ENCODE measurements at places on chromosomes 6 and 20. TPM values are rescaled to one million over a fixed set of nuclear protein-coding genes. Genes with fewer than 3 reads are reported as not detected.

DNA sequence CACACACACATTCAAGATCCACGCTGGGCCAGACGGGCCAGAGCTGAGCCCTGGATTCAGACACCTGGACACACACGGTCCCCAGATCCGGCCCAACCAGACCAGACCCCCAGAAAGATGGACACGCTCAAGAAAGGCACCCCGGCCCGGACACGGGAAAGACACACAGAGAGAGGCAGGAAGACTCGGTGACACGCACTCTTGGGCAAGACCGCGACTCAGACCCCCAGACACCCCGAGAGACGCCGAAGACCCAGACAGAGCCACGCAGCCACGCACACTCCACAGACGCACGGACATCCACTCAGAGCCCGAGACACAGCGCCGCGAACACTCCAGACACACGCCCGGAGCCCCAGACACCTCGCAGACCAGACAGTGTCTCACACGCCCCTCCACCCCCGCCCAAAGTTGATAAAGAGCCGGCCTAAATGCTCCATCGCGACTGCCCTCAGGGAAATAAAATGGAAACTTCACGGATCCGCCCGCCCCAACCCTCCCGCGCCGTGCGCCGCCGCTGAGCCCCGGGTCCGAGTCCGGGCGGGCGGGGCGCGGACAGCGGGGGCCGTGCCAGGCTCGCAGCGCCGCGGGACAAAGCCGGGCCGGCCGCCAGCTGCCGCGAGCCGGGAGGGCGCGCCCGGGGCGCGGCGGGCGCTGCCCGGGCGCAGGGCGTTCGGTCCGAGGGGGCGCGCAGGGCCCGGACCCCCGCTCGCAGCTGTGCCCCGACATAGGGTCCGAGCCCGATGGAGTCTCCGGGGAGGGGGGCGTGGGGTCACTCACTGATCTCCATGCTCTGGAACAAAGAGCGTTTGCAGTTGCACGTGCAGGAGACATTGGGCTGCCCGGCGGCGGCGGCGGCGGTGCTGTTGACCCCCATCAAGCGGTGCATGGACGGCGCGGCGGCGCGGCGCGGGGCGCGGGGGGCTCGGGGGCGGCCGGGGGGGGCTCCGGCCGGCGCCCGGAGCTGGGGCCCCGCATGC lies 831 bp downstream of the PMEPA1 start:
- peak; percentile 34 for DNase-seq

DNA sequence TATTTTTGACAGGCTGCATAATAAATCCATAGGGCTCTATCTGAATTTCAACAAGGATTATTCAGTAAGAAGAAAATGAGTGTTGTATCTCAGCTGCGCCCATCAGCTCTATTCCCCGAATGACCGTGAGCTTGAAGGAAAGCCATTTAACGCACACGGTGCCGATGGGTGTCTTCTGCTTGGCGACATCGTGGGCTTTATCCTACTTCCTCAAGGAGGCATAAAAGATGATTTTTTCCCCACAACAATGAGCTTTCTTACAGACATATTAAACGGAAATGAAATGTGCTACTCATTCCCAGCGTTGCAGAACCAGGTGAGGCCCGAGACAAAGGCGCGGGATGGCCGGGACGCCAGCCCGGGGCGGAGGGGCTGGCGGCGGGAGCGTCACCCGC lies 710 bp downstream of the DYNLT1 start:
- no peak for DNase-seq

DNA sequence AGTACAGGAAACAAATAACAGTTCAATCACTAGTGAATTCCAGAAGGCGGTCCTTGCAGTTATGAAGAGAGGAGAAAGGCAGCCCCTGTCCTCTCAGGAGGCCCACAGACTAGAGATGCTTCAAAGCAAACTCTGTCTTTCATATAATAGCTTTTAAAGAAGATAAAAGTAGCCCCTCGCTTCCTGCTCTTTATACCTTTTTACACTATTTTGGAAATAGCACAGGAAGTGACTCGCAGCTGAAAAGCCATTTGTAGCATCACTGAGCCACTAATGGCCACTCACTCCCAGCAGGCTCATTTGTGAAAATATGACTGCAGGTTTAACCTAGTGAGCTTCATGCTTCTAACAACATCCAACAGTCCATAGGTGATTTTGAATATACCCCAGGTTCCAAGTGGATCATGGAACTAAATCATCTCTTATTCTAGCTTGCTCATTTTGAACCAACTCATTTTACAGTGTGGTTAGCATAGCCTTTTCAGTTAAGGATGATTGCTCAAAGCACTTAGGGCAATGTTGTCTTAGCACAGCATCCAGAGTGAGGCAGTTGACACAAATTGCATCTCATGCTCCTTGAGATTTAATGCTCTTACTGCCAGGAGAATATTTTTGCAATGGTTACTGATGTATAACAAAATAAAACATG lies 136.0 kb upstream of the NRSN1 start:
- no peak for DNase-seq

The GLP1R gene
- not detected for total RNA-seq

The ME1 gene
- total RNA-seq: 2.2 TPM

The SLC17A1 gene
- not detected for total RNA-seq
